ENCODE measurements at places on chromosomes 1 and 21.

- no peak for DNase-seq
These were observed 15.2 kb upstream of the IGSF3 start for GRCh38 chr1:116682641-116683221.

GRCh38 chr1:111412839-111413238 lies 14.7 kb downstream of the OVGP1 start:
- DNase-seq, result no peak

DNA sequence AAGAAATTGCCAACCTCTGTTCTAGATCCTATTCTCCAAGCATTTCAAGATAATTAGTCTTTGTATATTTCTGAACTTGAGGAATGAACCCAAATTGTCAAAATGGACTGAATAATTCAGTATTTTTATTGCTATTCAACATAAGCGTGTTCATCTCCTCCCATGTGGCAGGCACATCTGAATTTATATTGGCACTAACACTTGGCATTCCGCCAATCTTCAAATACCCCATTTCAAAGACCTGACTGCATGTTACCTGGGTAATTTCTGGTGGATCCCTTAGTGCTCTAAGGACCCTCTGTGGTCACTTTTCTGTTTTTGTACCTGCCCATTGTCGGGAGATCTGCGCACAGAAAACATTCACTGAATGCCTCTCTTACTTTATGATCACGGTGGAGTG lies 66.6 kb downstream of the BACE2 start:
- no peak for DNase-seq

GRCh38 chr1:217493290-217493689 lies 137.6 kb downstream of the GPATCH2 start:
- no peak for DNase-seq
